ENCODE measurements at places on chromosomes 5 and 9. TPM values are rescaled to one million over a fixed set of nuclear protein-coding genes. Genes with fewer than 3 reads are reported as not detected.

- DNase-seq: no peak
These were observed 15.5 kb downstream of the PCDHB15 start for GRCh38 chr5:141260458-141261237.

Gene NPR2
- 12.0 TPM for total RNA-seq

Gene CTNND2
- total RNA-seq: 0.70 TPM

GRCh38 chr5:38714703-38715355 lies 131.0 kb upstream of the OSMR start:
- DNase-seq: no peak

Gene LECT2
- total RNA-seq: not detected

DNA sequence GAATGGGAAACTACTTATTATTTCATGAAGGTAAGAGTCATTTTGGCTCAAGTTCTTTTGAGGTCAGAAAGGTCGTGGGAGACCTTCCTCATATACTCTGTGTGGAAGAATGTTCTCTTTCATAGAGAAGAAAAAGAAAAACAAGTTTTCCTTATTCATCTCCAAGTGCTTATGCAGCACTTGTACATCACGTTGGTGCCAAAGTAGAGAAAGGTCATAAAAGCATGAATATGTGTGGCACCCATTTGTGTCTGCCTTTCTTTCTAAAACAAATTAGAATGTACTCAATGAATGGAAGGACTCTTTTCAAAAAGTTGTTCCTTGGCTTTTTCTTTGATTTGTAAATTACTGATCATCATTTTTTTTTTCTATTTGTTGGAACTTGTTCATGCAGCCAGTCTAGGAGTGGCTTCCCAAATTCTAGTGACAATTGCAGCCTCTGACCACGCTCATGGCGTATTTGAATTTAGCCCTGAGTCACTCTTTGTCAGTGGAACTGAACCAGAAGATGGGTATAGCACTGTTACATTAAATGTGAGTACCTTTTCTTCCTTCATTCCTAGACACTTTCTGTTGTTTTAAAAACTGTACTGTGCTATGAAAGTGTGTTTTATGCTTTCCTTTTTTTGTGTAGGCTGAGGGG lies 122.4 kb downstream of the ADGRV1 start:
- no peak for DNase-seq

GRCh38 chr9:113219969-113220368 lies 1.1 kb downstream of the FKBP15 start:
- DNase-seq: no peak

Gene ANKRD18B
- not detected for total RNA-seq

- DNase-seq: no peak
These were observed 194.7 kb downstream of the GLIS3 start for GRCh38 chr9:4105183-4105582.

DNA sequence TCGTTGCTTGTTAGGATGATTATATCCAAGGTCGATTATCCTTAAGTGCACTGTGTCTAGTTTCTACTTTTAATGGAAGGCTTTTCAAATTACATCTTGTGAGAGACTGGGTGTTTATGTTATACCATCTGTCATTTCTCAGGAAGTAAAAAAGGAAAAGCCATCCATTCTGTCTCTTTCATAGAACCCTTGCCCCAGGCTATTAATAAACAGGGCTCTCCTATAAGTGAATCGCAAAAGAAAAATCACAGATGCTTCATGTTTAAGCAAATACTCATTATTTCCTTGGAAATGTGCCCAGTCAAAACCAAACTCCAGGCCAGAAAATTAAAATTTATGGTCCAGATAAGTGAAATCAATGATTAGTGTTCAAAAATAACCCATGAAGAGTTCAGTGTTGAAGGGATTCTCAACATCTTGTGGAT lies 58.1 kb downstream of the STARD4 start:
- DNase-seq: no peak

DNA sequence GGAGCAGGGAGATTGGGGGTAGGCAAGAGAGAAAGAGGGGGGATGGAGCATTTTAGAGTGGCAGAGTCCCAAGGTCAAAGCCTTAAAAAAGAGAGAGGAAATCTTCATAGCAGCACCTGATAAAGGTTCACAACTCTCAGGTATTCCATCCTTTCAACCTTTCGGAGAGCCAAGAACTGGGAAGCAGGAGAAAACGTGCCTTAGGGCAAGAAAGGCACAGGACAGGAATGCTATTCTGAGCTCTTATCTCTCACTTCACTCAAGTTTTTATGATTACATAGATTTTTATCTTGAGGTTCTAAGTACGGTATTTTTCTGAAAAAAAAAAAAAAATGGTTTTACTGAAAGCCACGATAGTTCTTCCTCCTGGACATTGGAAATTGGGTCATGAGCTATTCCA lies 34.5 kb upstream of the SMAD5 start:
- DNase-seq: no peak

DNA sequence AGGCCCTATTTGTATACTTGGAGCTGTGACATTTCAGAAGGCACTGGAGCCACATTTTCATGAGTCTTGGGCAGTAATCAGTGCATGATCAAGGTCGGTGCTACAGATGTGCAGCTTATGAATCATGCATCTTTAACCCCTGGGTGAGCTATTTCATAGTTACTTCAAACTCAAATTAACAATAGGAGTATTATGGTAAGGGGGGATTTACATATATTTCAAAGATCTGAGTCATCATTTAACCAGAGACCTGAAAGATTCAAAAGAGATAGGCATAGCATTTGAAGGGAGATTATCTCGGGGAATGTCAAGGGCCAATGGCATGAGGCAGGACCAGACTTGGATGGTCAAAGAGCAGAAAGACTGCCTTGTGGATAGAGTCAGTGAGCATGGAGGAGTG lies 169.0 kb upstream of the GRIN3A start:
- DNase-seq: no peak

Gene MAMDC4
- 18.5 TPM for total RNA-seq

- DNase-seq: no peak
These were observed 196.3 kb downstream of the ERCC6L2 start for GRCh38 chr9:96071815-96072124.

- DNase-seq: peak; percentile 61
These were observed 11.8 kb downstream of the ITGA1 start for GRCh38 chr5:52799358-52799982.

Gene ZNF474
- 0.28 TPM for total RNA-seq

Gene PRSS3
- total RNA-seq: 174 TPM

Gene MAPKAP1
- total RNA-seq: 84.9 TPM

GRCh38 chr9:126561582-126561981 lies 52.1 kb upstream of the LMX1B start:
- DNase-seq: no peak

GRCh38 chr5:107894361-107894760 lies 223.6 kb upstream of the EFNA5 start:
- DNase-seq: no peak

Gene SLC36A3
- not detected for total RNA-seq

- no peak for DNase-seq
These were observed 173.7 kb downstream of the BRINP1 start for GRCh38 chr9:119195521-119195920.

- DNase-seq: no peak
These were observed 36.6 kb upstream of the ITGA1 start for GRCh38 chr5:52751137-52751536.

- no peak for DNase-seq
These were observed 28.1 kb downstream of the SLIT3 start for GRCh38 chr5:169272731-169273427.

Gene MSMP
- 0.48 TPM for total RNA-seq

- no peak for DNase-seq
These were observed 705.1 kb downstream of the MAT2B start for GRCh38 chr5:164210491-164210890.

Gene SHLD3
- total RNA-seq: 2.8 TPM

- DNase-seq: no peak
These were observed 22.6 kb upstream of the ORM1 start for GRCh38 chr9:114300153-114300845.

DNA sequence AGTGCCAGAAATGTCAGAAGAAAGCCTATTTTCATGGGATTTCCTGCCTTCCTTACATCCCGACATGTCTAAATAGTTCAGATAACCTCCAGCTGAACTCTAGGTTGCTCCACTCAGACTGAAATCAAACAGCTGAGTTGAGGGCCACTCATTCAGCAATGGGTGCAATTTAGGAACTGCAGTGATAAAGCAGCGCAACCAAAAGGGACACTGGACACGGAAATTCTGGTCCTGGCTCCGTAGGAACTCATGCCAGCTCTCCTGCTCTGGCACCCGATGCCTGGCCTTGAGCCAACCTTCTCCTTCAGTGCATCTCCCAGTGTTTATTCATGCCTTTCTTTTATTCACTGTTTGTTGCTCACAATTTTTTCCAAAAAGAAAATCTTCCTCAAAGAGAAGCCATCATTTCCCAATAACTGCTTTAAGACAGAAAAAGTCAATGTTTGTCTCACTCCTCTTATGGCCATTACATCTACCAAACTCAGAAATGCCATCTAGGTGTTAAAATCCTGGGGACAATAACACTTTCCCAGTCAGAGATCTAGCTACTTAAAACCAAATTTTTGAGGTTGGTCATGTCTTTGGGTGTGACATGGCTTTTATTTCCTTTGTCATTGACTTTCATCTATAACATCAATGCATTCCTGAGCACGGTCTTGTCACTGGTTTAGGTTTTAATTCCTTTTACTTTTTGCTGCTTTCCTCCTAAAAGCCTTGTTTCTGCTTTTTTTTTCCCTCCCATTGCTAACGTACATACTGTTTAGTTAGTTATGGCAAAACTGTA lies 126.9 kb downstream of the PDE4D start:
- DNase-seq: peak; percentile 34

DNA sequence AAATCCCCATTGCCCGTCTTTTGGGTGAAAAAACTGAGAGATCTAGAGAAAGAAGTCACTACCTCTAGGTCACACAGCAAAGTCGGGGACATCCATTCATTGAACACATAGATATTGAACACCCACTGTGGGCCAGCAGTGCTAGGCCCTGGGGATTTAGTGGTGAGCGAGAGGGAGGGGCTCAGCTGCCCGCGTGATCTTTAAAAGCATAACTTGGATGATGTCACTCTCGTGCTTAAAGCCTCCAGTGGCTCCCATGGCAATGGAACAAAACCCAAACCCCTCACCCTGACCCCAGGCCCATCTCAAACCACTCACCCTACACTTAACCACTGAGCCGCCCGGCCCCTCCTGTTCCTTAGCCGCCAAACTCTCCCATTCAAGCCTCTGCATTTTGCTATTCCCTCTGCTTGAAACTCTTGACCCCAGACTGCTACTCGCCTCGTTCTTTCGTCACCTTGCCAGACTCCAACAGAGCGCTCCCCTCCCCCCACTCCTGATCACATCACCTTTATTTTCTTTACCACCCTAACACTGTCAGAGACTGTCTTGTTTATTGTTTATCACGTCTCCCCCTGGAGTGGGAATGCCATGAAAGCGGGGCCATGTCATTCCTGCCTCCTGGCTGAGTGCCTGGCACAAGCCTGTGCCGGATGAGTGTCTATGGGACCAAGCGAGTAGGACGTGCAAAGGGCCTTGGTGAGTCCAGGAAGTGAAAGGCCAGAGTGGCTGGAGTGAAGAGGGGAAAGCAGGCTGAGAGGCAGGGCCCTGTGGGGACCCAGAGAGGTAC lies 710 bp upstream of the PIP5KL1 start:
- DNase-seq: no peak

Gene PTAR1
- total RNA-seq: 71.5 TPM

Gene CA9
- total RNA-seq: not detected

- no peak for DNase-seq
These were observed 9.9 kb upstream of the HSPA4 start for GRCh38 chr5:133041910-133042309.

GRCh38 chr5:16735101-16736060 lies 118.6 kb upstream of the RETREG1 start:
- DNase-seq: no peak

Gene PCDHGA2
- 3.8 TPM for total RNA-seq

Gene UIMC1
- 30.7 TPM for total RNA-seq

DNA sequence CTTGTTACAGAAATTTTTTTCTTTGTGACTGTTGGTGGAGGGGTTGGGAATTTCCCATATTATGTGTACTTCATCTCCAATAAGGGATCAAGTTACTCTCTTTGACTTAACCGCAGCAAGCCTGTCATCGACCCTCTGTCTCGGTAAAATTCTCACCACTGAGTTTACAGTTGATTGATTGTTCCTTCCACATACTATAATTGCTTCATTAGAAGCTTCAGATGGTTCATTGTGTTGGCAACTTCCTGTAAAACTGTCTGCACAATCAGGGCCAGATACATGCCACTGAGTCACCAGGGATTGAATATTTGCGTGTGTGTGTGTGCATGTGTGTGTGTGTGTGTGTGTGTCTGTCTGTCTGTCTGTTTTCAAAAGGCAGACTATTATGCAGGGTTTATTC lies 176.6 kb downstream of the ZNF462 start:
- no peak for DNase-seq

DNA sequence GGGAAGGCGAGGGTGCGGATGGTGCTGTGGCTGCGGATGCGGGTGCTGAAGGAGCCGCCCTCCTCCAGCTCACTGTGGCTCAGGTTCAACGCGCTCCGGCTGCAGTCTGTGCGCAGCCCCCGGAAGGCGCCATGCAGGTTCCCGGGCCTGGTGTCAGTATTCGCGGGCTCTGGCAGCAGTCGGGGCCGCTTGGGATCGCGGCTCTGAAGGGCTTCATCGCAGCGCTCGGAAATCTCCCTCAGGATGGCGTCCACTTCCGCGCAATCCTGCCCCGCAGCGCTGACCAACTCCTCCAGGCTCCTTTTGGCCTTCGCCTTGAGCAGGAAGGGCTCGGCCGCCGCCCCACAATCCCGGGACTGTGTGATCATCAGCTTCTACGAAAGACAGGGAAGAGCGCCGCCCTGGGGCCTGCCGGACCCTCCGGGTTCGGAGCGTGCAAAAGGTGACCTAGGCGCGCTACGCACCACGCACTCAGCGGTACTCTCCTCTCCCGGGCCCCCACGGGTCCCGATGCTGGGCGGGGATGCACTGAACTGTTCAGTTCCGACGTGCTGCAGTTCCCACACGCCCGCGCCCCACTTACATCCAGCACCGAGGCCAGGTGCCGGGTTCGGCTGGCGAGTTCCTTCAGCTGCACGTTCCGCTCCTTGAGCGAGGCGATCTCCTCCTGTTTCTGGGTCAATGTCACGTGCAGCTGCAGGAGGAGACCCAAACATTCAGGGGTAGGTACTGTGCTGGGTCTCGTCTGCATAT lies 6.5 kb downstream of the MCIDAS start:
- peak; percentile 72 for DNase-seq

DNA sequence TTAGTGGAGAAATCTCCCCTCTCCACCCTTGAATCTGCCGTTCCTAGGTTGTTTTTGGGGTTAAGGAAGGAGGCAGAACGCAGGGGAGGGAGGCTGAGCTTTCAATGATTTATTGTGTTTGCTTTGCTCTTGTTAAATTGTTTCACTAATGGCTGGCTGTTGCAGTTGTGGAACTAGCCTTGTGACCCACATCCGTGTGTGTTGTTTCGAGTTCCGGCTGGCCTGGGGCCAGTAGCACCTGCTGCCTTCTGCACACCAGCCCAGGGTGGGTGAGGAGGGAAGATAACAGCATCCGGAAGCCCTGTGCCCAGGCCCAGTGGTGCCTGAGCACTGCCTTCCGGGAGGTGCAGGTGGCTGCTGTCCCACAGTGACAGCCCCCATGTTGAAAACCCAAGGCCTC lies 3.6 kb downstream of the ERGIC1 start:
- peak; percentile 96 for DNase-seq

Gene AMBP
- 0.81 TPM for total RNA-seq
